ENCODE measurements at places on chromosomes 13 and 19. TPM values are rescaled to one million over a fixed set of nuclear protein-coding genes. Genes with fewer than 3 reads are reported as not detected.

DNA sequence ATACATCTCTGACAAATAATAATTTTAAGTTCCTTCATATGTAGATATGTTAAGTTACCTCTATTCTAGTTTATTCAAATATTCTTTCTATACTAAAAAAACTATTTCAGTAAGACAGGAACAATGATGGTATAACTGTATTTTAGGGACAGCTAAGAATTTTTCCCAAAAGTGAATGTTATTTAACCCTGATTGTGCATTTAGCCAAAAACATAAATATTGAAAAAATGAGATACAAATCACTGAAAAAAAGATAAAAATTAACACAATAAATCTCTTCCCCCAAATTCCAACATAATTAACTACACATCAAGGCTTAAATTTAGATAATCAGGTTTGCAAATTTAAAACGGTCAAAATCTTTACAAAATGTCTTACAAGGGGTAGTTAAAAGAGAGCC lies 58.1 kb downstream of the KCNRG start:
- no peak for DNase-seq

DNA sequence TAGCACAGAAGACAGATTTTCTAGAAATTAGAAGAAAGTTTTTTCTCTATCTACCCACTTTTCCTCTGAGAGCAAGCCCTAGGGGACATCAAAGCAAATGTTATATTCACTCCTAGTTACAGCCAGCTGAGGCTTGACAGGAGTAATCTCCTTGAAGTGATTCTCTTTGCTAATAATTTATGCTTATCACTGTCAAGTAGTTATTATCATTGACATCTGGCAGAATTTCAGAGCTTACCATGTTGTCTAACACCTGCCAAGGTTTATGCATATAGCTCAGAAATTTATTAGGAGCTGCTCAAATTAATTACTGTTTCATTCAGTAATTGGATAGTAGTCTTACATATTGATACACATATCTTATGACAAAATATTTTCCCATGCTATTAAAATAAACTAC lies 465.9 kb upstream of the ATXN8OS start:
- DNase-seq, result no peak

The MISP3 gene
- total RNA-seq, result 5.3 TPM

The CYP4F12 gene
- not detected for total RNA-seq

DNA sequence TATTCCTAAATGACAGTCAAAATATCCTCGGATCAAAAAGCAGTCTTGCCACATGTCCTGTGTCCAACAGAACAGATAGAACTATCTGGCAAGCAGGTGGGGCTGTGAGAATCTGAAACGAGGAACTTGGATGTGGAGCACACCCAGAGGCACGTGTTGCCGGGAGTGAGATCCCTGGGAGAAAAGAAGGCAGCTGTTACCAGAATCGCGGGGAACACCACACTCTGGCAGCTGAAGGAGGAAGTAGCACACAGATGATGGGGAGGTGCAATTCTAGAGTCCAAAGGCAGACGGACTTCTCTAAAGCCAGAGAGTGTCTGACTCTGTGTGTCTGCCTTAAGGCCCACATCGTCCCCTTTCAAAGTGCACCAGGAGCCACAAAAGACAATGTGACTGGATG lies 22.3 kb downstream of the SLC7A1 start:
- DNase-seq, result no peak

- no peak for DNase-seq
Measured at GRCh38 chr19:38580080-38580479, 37.7 kb downstream of the MAP4K1 start.

- no peak for DNase-seq
Measured at GRCh38 chr19:55622242-55622969, 2.0 kb downstream of the ZNF784 start.

- no peak for DNase-seq
Measured at GRCh38 chr19:9620842-9621155, 233 bp downstream of the ZNF561 start.

GRCh38 chr13:32121316-32121715 lies 89.7 kb downstream of the FRY start:
- DNase-seq, result no peak

The KLC3 gene
- total RNA-seq, result 0.18 TPM

DNA sequence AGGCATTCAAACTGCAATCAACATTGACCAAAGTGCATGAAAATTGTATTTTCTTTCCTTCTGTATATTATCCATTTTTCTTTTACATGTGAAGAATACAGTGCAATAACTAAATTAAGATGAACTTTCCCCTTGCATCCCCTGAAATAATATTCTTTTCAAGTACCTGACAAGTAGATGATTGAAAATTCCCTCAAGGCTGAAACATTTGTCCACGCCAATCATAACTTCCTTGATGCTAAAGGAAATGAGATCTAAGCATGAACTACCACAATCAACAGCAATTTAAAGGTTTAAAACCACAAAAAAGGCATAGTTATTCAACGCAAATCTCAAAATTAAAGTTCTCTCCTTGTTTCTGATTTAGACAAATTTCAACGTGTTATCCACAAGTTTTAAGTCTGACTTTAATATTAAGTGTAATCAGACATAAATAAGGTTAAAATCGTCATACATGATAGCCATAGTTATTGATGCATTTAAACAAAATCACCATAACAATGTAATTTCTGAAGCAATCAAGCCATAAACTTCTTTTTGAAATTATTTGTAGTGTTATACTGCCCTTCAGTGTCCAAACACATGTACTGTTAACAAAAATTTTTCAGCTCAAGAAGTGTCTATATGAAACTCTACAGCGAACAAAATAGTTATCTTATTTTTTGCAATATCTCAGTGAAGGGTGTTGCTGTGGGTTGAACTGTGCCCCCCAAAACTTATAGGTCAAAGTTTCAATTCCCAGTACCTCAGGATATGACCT lies 169.5 kb downstream of the DCLK1 start:
- DNase-seq, result no peak

The CDX2 gene
- not detected for total RNA-seq

DNA sequence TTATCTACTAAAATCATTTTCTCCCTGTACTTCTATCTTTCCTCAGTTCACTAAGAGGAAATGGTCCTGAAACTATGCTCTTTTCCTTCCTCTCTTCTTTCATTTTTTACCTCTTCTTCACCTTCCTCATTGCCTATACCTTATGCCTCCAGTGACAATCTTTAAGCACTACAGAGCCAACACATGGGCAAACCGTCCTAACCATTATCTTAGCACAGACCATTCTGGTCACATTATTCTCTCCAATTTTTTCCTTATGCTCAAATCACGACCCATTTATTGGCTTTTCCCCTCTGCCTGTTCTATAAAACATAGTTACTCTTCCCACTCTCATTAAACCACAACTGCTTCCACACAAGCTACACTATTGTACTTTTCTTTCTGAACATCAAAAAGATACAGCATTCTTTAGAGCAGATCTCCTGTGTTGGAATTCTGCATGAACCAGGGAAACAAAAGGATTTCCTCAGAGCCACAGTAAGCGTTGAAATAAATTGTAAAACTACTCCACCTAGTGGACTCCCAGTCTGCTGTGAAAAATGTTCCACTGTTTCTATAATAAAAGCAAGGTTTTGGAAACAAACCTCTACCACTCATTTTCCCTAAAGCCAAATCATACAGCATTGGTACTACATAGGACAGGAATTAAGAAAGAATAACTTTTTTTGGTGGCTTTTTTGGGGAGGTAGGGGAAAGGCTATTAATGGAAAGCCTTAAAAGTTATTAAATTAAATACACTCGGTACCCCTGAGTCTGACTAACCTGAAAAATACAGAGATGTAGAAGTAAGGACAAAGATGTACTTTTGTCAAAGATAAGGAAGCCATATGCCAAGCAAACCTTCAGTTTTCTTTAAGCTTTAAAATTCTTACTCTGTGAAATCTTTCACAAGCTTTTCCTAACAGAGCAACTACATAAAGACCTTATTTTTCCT lies 19.5 kb downstream of the NUFIP1 start:
- DNase-seq, result no peak

The MPV17L2 gene
- total RNA-seq, result 14.5 TPM

- no peak for DNase-seq
Measured at GRCh38 chr19:12880551-12881171, 588 bp downstream of the DNASE2 start.

DNA sequence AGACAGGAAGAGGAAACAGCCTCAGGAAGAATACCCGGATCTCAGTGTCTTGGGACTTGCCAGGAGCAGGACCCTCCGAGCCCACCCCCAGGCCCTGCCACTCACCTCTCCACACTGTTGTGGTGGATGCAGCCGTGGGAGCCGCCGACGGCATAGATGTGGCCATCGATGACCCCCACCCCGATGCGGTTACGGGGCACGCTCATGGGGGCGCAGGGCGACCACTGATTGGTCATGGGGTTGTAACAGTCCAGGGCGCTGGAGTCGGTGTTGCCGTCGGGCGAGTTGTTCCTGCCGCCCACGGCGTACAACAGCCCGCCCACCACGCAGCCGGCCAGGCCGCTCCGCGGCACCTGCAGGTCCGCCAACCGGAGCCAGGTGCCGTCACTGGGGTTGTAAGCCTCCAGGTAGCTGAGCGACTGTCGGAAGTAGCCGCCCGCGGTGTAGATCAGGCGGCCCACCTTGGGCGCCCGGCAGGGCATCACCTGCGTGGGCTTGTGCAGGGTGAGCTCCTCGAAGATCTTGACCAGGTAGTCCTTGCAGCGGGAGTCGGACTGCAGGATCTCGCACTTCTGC lies 11.6 kb downstream of the KEAP1 start:
- DNase-seq, result no peak

GRCh38 chr13:54628383-54628782 lies 1599.8 kb downstream of the OLFM4 start:
- DNase-seq, result no peak

The AMH gene
- 4.3 TPM for total RNA-seq

The LRRC63 gene
- total RNA-seq, result 0.71 TPM

DNA sequence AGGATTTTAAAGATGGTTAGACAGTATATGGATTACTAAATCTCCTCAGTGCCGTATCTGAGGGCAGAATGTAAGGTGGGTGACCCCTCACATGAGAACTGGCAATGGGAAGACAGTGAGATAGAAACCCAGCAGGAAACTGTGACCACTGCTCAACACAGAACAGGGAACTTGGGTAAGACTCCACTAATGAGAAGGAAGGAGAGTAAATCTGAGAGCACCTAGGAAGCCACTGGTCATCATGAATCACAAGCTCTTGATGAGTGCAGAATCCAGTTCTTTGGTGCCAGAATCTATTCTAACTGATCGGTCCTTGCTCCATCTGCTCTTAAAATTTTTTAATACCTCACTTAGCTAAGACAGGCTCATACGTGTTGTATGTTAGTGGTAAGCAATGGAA lies 261.8 kb downstream of the KLF12 start:
- no peak for DNase-seq

DNA sequence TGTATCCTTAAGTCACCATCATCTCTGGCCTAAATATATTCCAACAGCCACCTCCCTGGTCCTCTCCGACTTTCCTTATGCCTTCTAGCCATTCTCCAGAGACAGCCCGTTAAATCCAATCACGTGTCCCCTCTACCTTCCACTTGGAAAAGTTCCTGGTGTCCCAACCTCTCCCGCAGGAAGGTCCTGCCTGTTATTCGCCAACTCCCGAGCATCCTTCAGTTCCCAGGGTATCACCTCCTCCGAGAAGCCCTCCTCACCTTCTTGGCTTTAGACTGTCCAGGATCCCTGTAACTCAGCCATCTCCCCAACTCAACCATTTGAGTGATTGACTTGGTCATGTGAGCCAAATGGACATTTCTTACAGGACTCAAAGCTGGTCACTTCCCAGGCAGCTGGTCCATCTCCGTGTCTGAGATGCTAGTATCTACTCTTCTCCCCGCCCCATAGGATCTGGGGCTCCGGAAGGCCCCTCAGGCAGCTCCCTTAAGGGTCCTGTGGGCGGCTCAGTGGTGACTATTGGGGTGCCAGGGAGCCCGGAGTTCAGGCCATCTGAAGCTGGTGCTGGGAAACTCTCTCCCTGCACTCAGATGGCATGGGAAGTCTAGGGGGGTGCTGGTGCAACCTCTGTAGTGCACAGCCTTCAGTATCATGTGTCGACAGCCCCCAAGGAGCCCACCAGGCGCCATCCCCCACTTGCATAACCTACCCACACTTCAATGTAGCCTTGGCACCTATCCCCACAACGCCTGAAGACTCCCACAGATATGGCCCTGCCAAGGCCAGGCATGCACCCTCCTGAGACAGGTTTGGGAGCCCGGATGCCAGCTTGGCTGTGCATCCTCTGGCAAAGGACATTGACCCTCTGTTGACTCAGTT lies 27.9 kb upstream of the NANOS3 start:
- no peak for DNase-seq

GRCh38 chr13:71831716-71832115 lies 35.3 kb downstream of the DACH1 start:
- DNase-seq, result no peak

- no peak for DNase-seq
Measured at GRCh38 chr13:43088093-43088511, 64.7 kb downstream of the DNAJC15 start.

DNA sequence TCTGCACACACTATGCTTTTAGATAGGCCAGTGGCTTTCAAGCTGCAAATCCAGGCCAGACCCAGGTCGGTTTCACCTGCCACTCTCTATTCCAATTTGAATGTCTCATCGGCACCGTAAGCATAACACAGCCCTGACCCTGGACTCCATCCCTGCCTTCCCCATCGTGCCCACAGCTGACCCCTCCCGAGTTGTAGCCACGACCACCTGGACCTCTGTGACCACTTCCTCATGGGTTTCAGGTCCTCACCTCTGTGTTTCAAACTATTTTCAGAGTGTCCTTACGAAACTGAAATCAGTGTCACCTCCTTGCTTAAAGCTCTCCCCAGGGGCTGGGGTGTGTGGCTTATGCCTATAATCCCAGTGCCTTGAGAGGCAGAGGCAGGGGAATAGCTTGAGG lies 9.0 kb upstream of the HSH2D start:
- no peak for DNase-seq

The ZNF490 gene
- 7.0 TPM for total RNA-seq

GRCh38 chr13:51626749-51627148 lies 42.5 kb downstream of the WDFY2 start:
- no peak for DNase-seq

The ZNF225 gene
- total RNA-seq, result 3.6 TPM

The CBARP gene
- total RNA-seq, result 3.7 TPM

DNA sequence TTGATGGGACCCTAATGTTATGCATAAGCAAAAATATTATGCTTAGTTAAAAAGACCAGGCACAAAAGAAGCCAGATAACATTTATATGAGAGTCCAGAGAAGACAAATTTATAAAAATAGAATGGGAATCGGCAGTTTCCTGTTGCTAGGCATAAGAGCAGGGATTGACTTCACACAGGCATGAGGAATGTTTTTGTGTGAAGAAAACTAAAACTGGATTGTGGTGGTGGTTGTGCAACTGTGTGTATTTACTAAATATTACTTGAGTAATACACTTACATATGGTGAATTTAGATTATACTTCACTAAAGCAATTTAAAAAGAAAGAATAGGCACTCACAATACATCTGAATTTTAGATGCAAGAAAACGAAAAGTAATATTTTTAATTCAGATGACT lies 108.3 kb downstream of the SLITRK1 start:
- no peak for DNase-seq

The TUBB4A gene
- total RNA-seq, result 7.9 TPM

- DNase-seq, result no peak
Measured at GRCh38 chr13:25632166-25632888, 260.6 kb downstream of the ATP8A2 start.
